Lower lobe of right lung (tissue), 2 donors: ENCODE measurements at places on chromosomes 11 and 22.

GRCh38 chr22:40021401-40022000, 26.7 kb downstream of the FAM83F start:
- no peaks in the 10 kb centered on the region for H3K36me3 ChIP-seq
- DNase-seq: no peak

GRCh38 chr11:75443043-75443442, 10.0 kb upstream of the KLHL35 start:
- no peak for DNase-seq
- peaks cover 3% of the 10 kb centered on the region for H3K36me3 ChIP-seq
- H3K4me1 ChIP-seq: peaks cover 4% of the 10 kb centered on the region
- no peaks in the 10 kb centered on the region for H3K27me3 ChIP-seq
- H3K4me3 ChIP-seq: no peak overlapping the region
- no peak overlapping the region for H3K27ac ChIP-seq

DNA sequence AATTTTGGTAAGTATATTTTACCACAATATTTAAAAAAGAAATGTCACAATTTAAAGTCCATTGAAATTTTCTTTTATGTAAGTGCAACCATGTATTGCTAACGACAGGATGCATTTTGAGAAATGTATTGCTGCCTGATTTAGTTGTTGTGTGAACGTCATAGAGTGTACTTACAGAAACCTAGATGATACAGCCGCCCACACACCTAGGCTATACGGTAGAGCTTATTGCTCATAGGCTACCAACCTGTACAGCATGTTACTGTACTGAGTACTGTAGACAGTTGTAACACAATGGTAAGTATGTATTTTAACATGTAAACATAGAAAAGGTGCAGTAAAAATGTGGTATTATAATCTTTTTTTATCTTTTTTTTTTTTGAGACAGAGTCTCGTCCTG, 48.1 kb downstream of the CBL start:
- peaks cover 7% of the 10 kb centered on the region for H3K36me3 ChIP-seq
- H3K4me1 ChIP-seq: no peaks in the 10 kb centered on the region
- H3K4me3 ChIP-seq: no peak overlapping the region
- no peak overlapping the region for H3K27ac ChIP-seq
- DNase-seq: no peak
- no peaks in the 10 kb centered on the region for H3K27me3 ChIP-seq

- no peak overlapping the region for H3K4me3 ChIP-seq
- H3K27ac ChIP-seq: no peak overlapping the region
- H3K36me3 ChIP-seq: no peaks in the 10 kb centered on the region
- H3K27me3 ChIP-seq: peaks cover 37% of the 10 kb centered on the region
- no peaks in the 10 kb centered on the region for H3K4me1 ChIP-seq
- no peak for DNase-seq
Measured at GRCh38 chr22:39724390-39724789, 153.8 kb downstream of the CACNA1I start.

GRCh38 chr22:16922706-16923105, 85.3 kb downstream of the GAB4 start:
- H3K4me3 ChIP-seq: no peak overlapping the region
- no peaks in the 10 kb centered on the region for H3K36me3 ChIP-seq
- no peaks in the 10 kb centered on the region for H3K4me1 ChIP-seq
- H3K27me3 ChIP-seq: peaks cover 26% of the 10 kb centered on the region
- DNase-seq: no peak
